ENCODE measurements at places on chromosomes 6 and 20.

- DNase-seq = no peak
Observed at GRCh38 chr20:38050686-38051085, 17.1 kb downstream of the RPRD1B start.

DNA sequence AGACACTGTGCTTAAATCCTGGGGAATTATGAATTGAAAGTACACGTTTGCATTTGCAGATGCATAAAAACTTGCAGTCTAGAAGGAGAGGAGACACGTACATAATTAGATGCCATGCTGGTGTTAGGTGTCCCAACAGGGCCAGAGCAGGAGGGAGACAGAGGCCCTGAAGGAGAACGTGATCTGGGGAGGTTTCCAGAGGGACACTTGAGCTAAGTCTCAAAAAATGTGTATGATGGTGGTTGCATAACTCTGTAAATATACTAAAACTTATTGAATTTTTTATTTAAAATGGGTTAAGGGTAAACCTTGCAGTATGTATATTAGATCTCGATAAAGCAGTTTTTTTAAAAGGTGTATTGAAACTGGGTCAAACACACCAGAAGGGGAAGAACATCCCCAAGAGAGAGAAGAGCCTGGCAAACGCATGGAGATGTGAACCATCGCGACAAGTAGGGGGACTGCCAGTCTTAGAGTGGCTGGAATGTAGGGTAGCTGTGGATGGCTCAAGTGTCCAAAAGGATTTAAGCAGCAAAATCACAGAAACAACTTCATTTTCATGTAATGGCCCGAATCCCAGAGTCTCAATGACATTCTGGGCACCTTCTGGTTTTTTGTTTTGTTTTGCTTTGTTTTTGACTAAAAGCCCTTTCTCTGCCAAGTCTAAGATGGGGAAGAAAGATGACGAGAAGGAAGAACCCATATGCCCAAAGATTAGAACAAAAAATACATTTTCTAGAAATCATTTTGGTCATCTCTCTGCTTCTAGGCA lies 15.3 kb downstream of the TRAF3IP2 start:
- no peak for DNase-seq

GRCh38 chr6:151637814-151638213 lies 144.0 kb downstream of the CCDC170 start:
- DNase-seq = no peak

DNA sequence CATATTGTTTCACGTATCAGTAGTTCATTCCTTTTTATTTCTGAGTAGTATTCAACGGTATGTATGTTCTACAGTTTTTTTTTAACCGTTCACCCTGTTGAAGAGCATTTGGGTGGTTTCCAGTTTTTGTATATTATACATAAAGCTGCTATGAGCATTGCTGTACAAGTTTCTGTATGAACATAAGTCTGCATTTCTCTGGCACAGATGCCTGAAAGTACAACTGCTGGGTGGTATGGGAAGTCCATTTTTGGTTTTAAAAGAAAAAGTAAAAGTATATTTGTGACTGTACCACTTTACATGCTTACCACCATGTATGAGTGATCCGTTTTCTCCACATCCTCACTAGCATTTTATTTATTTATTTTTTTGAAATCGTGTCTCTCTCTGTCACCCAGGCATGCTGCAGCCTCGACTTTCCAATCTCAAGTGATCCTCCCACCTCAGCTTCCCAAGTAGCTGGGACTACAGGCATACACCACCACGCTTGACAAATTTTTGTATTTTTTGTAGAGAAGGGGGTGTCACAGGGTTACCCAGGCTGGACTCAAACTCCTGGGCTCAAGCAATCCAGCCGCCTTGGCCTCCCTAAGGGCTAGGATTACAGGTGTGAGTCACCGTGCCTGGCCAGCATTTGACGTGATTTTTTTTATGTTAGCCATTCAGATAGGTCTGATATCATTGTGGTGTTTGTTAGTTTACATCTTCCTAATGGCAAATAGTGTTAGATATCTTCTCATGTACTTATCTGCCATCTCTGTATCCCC lies 11.0 kb upstream of the SIM1 start:
- no peak for DNase-seq

DNA sequence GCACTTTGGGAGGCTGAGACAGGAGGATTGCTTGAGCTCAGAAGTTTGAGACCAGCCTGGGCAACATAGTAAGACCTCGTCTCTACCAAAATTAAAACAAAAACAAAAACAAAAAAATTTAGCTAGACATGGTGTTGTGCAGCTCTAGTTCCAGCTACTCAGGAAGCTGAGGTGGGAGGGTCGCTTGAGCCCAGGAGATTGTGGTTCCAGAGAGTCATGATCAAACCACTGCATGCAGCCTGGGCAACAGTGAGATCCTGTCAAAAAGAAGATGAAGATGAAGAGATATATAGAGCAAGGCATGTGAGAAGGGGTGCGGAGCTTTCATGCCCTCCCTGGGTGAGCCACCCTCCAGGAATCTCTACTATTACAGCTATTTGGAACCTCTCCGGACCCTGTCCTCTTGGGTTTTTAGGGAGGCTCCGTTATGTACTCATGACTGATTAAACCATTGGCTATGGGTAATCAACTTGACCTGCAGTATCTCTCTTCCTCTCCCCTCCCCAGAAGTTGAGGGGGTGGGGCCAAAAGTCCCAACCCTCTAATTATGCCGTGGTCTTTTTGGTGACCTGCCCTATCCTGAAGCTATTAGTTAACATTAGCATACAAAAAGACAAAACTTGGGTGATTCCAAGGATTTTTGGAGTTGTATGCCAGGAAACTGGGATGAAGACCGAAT lies 9.0 kb downstream of the POLH start:
- DNase-seq = no peak

DNA sequence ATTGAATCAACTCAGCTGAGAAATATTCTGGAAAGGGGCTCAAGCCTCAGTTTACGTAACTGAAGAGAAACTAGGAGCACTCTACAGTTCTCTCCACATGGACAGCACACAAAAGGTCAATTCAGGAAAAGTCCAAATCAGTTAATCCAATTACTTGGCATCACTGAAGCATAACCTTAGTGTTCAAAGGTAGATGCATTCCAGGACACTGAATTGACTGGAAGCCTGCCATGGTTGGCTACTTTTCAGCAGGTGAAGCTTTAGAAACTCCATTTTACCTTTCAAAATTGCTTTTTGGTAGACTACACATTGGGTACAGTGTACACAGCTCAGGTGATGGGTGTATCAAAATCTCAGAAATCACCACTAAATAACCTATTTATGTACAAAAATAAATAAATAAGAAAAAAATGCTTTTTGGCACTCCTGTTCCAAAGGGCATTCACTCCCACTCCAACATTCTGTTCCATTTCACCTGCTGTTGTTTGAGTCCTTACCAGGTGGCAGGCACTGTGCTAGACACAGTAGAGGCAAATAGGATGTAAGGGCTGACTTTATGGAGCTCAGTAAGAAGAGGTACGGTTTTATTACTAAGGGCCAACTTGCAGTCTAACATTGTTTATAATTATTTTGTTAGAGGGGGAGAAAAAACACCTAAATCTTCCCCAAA lies 153.4 kb downstream of the FAXC start:
- DNase-seq = no peak

DNA sequence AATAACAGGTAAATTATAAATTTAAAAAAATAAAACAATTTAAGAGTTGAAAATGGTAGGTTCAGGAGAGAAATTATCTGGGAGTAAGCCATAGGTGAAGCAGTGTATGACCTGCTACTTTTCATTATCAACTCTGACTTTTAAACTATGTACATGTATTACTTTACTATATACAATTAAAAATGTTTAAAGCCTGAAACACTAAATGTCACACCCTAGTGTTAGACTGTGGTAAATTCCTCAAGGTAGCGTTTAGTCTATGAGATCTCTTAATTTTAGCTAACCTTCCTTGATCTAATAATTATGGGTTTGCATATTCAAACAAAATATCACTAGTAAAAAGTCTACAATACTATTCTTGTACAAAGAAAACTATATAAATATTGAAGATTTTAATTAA lies 22.3 kb upstream of the TBC1D32 start:
- no peak for DNase-seq

- DNase-seq = no peak
Observed at GRCh38 chr6:100381111-100381510, 83.6 kb downstream of the SIM1 start.

GRCh38 chr20:10487142-10488136 lies 52.3 kb downstream of the SLX4IP start:
- DNase-seq = no peak

- DNase-seq = peak; percentile 14
Observed at GRCh38 chr6:166910601-166911000, 45.7 kb downstream of the RNASET2 start.

DNA sequence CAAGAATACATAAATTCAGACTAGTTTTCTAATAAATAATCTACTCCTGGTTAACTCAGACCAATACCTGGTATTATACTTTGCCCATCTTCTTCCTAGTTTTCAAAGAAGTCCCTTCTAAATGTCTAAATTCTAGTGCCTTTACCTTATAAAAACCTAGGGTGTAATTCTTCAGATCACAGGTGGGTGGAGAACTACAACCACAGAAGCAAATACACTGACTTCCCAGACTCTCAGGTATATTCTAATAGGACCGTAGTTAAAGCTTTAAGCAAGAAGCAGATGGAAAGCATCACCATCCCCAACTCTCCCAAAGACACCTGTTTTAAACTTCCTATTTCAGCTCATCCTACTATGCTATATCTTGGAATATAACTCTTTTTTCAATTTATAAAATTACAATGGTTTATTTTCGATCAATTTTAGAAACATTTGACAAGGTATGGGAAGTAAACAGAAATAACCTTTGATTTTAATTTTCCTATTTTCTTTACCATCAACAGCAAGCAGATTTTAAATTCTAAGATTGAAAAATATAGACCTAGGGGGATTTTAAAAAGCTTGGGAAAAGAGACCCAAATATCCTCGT lies 15.8 kb downstream of the MAN1A1 start:
- no peak for DNase-seq

DNA sequence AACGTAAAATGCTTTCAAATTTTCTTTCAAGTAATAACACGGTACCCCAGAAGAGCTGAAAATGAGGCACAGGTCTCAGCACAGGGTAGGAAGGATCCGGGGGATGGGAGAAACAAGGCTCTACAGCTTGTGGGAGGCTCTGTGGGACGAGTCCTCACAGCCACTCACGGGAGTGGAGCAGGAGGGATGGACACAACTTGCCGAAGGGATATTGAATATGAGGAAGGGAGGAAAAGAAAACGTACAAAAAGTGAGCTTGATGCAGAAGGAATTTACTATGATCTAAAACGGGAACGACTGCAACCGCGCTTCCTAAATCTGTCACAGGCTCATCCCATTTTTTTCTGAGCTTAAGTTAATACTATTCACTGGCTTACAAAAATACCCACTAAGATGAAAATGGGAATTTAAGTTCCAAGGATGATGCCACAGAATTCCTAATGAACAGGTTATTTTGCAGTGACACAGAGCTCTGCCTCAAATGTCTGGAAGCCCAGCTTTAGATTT lies 72.9 kb downstream of the FYN start:
- no peak for DNase-seq

DNA sequence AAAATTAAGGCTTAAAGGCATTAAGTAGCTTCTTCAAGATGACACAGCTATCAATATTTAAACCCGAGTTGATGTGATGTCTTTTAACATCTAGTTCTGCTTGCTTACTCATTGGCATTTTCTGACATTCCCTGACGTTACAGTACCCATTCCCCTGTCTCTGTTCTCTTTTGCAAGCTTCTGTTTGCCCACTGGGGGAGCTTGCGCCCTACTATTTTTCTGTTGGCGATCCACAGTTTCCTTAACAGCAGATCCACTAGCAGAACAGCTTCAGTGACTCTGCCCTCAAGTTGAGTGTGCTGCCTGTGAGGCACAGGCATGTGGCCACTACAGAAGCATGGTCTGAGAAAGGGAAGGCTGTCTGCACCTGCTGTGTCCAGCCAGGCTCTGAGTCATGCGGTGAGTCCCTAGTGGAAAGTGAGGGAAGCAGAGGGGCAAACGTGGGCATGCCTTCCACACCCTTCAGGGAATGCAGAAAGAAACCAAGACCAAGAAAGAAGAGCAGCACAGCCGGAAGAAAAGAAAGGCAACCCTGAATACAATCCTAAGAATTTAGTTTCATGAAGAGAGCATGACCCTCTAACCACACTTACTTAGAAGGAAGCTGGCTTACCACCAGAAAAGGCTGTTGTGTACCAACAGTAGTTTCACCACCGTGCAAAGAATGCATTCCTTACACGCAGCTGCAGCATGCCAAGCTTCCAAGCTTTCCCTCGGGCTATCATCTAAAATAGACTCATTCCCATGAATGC lies 97.7 kb upstream of the VGLL2 start:
- no peak for DNase-seq

DNA sequence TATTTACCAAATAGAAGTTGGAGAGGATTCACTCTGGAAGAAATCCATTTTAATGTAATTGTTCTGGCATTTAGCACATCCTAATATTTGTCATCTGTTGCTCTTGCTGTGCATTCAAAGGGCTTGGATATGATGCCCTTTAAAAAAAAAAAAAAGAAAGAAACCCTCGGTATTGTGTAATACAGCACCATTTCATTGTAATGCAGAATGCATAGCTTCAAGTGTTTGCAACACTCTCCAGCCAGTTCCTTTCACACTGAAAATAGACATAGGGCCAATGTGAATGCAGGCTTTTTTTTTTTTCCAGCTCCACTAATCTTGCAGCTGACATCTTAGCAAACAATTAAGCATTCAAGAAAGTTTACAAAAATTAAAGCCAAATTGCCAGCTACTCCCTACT lies 197.4 kb upstream of the POU3F2 start:
- no peak for DNase-seq

DNA sequence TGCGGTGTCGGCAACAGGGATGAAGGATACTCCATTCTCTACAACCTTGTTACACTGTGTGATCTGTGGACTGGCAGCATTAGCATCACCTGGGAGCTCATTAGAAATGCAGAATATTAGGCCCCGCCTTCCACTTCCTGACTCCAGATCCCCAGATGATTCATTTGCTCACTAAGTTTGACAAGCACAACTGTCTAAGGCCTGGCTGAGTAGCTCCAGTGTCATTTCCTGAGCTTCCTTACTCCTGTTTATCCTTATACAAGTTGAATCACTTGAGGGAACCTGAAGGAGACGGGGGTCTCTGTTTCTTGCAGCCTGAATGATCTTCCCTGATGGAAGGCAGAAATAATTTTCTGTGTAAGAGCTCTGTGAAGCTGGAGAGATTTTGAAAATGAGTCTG lies 32.7 kb upstream of the PROKR2 start:
- DNase-seq = no peak

- DNase-seq = no peak
Observed at GRCh38 chr6:12586721-12587480, 129.7 kb upstream of the PHACTR1 start.

DNA sequence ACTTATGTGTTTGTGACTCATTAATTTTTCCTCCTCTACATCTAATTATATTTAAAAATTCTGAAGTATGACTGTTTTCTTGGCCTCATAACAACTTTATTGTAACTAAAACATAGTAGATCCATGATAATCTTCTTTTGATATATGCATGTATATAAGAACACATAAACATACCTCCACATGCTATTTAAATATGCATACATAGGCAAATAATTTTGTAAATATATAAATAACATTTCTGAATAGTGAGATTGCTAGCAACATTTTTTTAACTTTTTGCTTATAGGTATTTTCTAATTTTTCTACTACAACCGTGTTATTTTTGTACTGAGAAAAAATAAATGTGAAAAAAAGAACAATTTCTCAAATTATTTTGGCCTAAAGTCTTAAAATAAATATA lies 627.6 kb downstream of the HTR1B start:
- DNase-seq = no peak

- no peak for DNase-seq
Observed at GRCh38 chr6:16719488-16719887, 41.8 kb downstream of the ATXN1 start.
